ENCODE measurements at places on chromosomes 7 and 10. TPM values are rescaled to one million over a fixed set of nuclear protein-coding genes. Genes with fewer than 3 reads are reported as not detected.

DNA sequence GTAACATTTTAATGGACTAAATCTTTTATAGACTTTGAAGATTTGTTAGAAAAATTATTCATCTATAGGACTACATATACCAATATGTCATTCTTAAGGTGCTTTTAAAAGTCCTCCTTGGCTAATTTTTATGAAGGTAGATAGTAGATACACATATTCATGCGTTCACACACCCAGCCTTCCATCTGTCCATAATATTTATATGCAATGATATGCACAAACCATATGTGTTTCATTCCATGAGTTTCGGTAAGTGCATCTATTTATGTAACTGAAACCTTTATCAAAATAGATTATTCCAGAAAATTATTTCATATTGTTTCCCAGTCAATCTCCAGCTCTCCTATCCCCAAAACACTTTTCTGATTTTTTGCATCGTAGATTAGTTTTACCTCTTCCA is 101.7 kb downstream of the ANLN start:
- DNase-seq: no peak

DNA sequence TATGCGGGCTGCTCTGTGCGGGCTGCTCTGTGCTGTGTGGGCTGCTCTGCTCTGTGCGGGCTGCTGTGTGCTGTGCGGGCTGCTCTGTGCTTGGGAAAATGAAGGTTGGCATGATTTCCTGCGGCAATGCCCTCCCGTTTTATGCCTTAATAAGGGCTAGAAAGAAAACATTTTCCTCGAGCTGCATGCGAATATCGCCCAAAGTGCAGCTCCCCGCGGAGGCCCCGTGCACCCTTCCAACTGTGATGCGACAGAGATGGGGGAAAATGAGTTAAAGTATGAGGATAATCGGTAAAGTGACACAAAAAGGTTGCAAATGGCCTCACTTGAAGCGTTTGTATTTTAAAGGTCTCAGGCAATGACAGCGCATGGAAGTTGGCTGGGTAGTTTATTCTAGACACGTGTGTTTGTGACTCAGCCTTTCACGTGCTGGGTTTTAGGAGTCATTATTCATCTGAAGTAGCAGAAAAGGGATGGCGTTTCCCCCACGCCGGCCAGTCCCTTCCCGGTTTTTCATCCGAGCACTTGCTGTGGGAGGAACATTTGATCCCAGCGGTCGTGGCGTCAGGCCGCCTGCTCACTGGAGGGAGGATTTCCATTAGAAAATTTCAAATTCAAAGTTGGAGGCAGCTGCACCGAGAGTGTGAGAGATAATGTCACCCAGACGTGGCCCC is 220.7 kb downstream of the ADARB2 start:
- no peak for DNase-seq

DNA sequence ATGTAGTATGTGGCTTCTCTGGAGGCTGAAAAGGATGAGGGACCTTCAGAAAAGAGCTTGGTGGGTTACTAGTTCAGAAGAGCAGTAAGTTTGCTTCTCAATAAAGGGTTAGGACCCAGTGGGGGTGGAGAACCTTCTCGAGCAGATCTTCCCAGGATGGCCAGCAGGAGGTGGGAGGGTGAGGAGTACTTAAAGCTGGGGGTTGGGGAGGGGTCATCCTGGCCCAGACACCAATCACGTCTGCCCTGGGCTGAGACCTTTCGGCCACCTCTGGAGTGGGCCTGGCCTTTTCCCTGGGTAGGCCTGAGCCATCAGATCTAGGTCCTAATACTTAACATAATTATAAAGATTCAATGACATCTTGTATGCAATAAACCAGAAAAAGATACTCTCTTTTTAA is 149.0 kb upstream of the TCF7L2 start:
- DNase-seq: no peak

GRCh38 chr7:77903597-77903996 is 105.0 kb downstream of the PHTF2 start:
- DNase-seq: no peak

- DNase-seq: no peak
Observed at GRCh38 chr10:122252805-122253204, 18.3 kb upstream of the BTBD16 start.

GRCh38 chr10:114680543-114681117 is 22.6 kb upstream of the ABLIM1 start:
- DNase-seq: no peak

DNA sequence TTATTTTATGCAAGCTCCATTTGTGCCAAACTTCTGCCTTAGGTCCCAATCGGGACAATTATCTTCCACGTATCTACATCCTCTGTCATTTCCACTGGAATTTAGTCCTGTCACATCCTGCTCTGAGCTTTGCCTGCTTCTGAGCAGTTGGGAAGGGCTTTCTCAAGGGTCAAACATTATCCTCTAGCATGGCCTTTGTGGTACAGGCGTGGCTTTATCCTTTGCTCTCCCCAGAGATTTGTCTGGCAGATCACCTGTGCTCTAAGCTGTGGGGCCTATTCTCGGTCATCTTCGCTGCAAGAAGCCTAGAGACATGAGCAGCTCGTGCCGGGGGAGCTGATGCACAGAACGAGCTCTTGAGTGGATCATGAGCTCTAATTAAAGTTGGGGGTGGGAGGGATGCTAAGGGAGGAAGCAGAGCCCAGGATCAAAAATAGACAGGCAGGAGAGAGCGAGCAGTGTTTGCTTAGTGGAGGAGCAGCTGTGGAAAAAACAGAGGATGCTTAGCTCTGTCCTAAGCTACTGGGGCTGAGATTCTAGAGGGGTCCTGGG is 19.8 kb upstream of the TMEM273 start:
- DNase-seq: no peak

DNA sequence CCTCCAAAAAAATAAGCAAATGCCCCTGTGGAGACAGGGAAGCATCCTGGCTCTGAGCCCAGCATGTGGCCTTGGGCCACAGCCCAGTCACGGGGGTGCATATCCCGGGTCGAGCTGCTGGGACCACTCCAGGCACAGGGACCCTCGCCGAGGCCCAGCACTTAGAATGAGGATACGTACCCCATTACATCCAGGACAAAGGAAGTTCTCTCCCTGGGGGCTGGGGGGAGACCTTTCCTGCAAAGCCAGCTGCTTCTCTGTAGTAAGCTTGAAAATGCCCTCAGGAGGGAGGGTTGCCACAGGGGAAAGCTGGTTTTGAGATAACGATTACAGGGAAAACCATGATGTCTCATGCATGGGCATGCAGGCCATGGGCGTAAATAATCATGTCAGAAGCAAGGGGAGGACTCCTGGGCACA is 75.5 kb downstream of the HIPK2 start:
- DNase-seq: no peak

DNA sequence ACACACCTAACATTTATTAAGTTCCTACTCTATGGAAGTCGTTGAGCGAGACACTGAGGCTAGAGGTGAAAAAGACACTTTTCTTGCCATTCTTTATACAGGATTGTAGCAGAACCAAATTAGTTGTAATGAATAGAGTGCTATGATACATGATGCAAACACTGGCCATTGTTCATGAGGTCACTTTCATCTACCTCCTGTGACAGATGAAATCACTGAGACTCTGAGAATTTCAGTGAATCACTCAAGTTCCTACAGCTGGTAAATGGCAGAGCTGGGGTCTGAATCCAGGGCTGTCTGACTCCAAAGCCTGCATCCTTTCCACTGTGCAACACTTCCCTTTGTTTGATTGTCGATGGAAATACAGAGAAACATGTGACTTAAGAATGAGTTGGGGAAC is 657.6 kb downstream of the LRMDA start:
- no peak for DNase-seq

DNA sequence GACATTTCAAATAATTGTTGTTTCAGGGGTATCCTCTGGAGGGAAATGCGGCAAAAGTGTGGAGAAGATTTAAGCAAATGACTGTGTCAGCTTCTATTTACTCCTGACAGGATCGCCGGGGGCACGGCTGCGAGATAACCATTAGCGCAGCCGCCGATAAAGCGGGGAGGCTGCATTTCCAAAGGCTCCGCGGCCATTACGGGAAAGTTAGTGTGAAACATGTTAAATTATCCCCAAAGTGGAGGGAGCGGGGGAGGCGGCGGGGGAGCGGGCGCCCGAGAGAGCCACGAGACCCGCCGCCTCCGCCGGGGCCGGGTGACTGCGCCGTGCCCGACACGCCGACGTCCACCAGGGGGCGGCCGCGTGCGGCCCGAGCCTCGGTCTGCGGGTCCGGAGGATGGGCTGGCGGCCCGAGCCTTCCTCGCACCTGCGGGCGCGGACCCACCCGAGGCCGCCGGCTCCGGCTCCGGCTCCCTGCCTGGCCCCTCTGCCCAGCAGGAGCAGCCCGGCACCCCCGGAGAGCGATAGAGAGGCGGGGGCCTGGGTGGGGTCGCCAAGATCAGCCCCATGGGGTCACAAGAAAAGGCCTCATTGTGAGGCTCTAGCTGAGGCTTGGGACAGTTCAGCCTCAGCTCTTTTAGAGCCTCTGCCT is 74.4 kb upstream of the PAX2 start:
- DNase-seq: peak; percentile 77

DNA sequence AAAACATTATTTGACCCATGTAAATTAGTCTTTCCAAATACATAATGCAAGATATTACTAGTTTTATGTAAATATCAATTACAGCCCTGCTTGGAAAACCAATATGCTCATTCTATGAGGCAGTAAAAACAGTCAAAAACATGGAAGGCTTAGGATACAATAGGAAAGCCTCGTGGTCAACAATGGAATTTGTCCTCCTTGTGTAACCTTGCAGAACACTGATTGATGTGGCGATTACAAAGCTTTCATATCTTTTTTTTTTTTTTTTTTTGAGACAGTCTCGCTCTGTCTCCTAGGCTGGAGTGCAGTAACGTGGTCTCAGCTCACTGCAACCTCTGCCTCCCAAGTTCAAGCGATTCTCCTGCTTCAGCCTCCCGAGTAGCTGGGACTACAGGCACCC is 157.3 kb upstream of the BET1 start:
- DNase-seq: no peak

GRCh38 chr10:113746217-113746957 is 5.1 kb upstream of the PLEKHS1 start:
- DNase-seq: no peak

DNA sequence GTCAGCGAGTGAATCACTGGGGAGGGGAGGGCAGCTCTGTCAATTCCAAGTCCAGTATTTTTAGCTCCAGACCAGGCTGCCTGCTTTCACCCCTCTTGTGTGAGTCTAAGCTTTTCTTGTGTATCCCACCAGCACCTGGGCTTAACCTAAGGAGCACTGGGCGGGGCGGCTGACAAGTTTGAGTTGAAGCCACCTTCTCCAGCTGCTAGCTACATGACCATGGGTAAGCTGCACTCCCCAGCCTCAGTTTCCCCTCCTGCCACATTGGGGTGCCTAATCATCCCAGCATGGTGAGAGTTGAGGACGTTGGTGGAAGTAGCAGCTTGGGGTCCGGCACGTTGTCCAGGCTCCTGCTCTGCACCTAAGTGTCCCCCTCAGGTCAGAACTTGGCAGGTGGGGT is 89.8 kb upstream of the PCBD1 start:
- DNase-seq: no peak

- no peak for DNase-seq
Observed at GRCh38 chr10:86652361-86653202, 1.8 kb upstream of the OPN4 start.

- no peak for DNase-seq
Observed at GRCh38 chr7:101860316-101861217, 43.1 kb downstream of the CUX1 start.

DNA sequence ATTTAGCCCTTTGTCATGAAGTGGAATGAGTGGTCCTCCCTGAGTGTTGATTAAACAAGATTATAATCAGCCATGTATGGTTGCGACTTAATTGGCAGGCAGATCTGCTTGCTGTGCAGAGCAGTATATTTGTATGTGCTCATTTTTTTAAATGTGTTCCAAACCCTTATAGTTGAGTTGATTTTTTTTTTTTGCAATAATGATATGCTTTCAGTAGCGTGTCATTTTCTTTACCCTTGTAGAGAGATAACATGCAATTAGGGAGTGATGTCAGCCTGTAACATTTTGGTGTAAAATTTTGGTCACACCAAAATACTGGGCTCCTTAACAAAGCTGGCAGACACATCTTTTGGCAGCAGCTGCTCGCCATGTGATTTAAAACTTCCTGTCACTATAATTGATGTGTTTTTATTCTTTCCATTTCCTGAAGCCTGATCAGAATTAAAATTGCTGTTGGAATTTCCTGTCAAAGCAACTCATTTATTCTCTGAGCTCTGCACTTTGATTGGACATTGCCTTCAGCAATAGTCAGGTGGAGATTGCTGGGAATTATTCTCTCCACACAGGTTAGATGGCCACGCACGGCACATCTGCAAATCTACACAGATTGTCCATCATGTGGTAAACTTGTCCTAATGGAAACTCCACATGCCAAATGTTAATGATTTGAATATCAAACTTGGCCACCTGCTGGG is 125.3 kb downstream of the DYNC1I1 start:
- DNase-seq: no peak

DNA sequence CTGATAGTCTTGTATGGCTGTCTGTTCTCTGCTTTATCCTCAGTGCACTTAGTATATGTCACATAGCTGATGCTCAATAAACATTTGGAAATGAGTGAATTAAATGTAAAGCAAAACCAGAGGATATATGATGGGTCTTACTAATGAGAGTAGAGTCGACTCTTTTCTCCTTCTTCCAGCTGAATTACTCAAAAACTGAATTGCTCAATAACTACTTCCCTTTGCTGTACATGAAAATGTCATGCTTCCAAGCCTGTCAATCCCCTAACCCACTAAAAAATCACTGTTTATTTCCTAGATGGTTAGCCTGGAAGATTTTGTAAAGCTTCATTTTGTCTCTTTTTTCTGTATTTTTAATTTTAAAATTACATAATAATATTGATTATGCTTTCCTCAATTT is 88.0 kb downstream of the OR13A1 start:
- DNase-seq: no peak

- DNase-seq: no peak
Observed at GRCh38 chr10:123746942-123747341, 80.8 kb downstream of the GPR26 start.

GRCh38 chr10:44185315-44185666 is 199.6 kb downstream of the CXCL12 start:
- DNase-seq: no peak

DNA sequence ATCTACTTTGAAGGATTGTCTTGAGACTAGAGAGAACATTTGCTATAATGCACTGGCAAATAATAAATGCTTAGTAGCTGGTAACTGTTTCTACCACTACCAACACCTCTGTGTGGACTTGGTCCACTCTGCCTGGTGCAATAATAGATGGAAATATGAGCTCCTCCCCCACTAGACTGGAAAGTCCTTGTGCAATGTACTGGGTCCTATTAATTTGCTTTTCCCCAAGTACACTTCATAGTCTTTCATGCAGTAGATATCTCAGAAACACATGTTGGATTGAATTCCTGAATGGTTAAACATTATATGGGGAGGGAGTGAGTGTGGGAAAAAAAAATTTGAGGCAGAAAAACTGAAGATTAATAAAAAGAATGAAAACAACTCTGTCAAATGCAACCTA is 119.3 kb downstream of the C10orf90 start:
- DNase-seq: no peak

- DNase-seq: no peak
Observed at GRCh38 chr7:39720586-39720985, 97.2 kb downstream of the RALA start.

- DNase-seq: no peak
Observed at GRCh38 chr10:102368077-102368476, 27.4 kb upstream of the NFKB2 start.

Gene NUTM2D
- 16.1 TPM for total RNA-seq

Gene DGKB
- total RNA-seq: 0.46 TPM

Gene FANK1
- total RNA-seq: 9.4 TPM

Gene FAM20C
- 3.1 TPM for total RNA-seq

Gene ATP6V0A4
- not detected for total RNA-seq

Gene CLCN1
- not detected for total RNA-seq

Gene ST8SIA6
- 1.7 TPM for total RNA-seq

Gene SPDYE11
- 0.13 TPM for total RNA-seq

Gene NPC1L1
- not detected for total RNA-seq

Gene ARHGEF35
- total RNA-seq: 6.1 TPM

Gene PCLO
- 5.1 TPM for total RNA-seq

Gene AGMO
- not detected for total RNA-seq
